GM10248 (cell line): ENCODE measurements at places on chromosomes 2 and 18.

DNA sequence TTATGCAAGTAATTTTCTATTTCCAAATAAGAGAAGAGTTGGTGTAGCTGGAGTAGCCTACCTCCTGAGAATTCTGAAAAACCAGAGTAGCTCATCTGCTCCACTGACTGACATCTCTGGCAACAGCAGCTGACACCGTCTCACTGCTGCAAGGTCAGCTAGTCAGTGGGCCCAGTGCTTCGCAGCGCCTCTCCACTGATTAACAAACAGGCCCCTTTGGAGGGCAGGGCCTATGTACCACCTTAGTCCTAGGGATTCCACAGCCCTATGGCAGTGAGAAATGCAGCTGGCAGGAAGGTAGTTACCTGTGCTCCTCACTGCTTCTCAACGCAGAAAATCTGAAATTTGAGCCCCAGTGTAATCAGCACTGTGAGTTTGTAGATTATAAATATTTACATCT, 97.5 kb downstream of the DLGAP1 start:
- DNase-seq: no peak

DNA sequence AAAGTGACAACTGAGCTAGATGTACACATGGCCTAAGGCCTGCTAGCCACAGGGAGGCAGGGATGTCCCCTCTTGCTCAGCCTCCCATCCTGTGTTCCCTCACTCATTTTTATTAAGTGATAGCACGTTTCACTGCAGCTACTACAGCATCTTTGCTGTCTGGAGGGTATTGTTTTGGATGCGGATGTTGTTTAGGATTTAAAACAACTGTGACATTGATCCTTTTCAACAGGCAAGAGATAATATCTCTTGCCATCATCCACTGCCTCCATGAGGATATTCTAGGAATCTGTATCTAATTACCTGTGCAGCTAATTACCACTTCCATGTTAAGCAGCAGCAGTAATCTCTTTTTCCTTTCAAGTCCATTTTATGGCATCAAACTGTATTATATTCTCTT, 345.4 kb downstream of the PARD3B start:
- no peak for DNase-seq

DNA sequence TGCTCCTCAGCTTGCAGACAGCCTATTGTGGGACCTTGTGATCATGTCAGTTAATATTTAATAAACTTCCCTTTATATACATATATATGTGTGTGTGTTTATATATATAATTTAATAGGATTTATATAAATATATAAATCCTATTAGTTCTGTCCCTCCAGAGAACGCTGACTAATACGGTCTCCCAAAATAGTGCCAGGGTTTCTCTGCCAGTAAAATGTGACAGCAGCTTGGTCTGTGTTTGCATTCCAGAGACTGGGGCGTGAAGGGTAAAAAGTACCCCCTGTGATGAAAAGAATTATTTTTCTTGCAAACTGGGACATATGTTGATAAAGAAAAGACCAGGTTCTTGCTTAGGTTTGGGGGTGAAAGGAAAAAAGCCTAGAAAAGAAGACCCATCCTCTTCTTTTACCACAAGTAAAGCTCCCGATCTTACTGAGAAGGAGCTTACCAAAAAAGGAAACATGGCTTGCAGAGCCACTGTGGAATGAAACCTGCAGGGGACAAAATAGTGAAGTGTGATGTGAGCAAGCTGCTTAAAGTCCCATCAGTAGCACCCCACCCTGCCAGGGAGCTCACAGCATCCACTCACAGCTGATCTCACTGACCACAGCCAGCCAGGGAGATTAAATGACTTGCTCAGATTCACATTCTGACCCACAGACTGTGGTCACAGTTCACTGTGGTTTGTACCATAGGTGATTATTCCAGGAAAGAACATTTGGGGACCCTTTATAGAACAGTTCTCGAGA, 110.9 kb upstream of the RMP24 start:
- DNase-seq: no peak

DNA sequence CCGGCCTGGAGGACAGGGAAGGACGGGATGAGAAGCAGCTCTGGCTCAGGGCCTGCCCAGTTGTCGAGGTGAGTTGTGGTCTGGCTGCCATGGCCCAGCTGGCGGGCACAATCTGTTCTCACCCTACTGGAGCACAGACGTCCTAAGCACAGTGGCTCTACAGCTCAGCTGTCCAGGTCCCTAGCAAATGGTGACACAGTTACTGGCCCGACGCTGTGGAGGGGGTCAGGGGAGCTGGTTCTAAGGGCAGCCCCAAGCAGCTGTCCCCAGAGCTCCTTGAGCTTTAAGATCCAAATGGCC, 32.9 kb downstream of the KCNK3 start:
- no peak for DNase-seq

DNA sequence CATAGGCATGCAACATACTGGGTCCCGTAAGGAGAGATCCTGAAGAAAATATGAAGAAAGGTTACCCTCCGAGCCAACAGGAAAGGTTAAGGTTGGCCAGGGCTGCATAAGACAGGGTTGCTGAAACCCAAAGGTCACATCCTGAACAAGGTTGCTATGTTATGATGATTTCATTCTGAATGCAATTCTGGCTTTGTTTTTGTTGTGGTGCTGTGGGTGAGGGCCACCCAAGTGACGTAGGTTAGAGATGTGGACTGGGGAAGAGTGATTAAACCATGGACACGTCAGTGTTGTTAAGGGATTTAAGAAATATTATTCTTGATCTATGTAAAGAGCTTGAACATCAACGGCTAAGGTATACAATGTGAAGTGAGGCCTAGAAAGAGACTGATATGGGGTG, 60.0 kb downstream of the ZEB2 start:
- DNase-seq: no peak

GRCh38 chr2:176814740-176815367, 397.7 kb upstream of the HNRNPA3 start:
- peak; percentile 49 for DNase-seq

DNA sequence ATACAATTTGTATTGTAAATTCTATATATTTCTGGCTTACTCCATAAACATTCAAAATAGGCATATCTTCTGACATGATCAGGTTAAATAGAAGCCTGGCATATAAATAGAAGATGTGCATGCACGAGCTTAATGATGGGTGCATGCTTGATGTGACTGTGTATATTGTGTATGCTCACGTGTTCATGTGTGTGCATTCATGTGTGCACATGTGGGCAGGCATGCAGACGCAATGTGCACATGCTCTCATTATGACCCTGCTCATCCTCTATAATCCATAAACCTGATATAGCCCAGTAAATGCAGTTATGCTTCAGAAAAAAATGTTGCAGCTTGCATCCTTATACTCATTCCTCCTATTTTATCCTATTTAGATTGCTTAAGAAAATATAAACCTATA, 29.2 kb downstream of the RAB27B start:
- no peak for DNase-seq

DNA sequence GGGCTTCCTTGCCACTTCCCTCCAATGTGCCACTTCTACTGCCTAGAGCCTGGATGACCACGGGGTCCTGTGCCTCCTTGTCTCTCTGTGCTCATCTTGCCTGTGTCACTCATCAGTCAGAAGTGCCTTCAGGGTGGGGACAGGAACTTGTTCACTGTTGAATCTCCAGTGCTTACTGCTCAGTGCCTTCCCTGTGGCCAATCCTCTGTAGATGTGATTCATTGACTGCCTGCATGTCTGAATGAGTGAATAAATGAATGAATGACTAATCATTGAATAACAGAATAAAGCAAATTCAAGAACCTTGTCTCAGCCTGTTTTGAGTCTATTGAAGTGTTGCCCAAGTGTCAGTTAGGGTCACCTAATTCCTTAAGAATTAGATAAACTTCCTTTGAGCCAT, 42.3 kb upstream of the FAM136A start:
- no peak for DNase-seq

- no peak for DNase-seq
These were observed 711 bp upstream of the ATOH8 start for GRCh38 chr2:85753035-85753524.

- DNase-seq: no peak
These were observed 9.5 kb upstream of the MYL1 start for GRCh38 chr2:210324458-210324857.

GRCh38 chr18:29378651-29379136, 1201.8 kb upstream of the CDH2 start:
- DNase-seq: no peak
